ENCODE measurements at places on chromosomes 6 and 20. TPM values are rescaled to one million over a fixed set of nuclear protein-coding genes. Genes with fewer than 3 reads are reported as not detected.

BYSL gene
- 10.5 TPM for total RNA-seq

DNA sequence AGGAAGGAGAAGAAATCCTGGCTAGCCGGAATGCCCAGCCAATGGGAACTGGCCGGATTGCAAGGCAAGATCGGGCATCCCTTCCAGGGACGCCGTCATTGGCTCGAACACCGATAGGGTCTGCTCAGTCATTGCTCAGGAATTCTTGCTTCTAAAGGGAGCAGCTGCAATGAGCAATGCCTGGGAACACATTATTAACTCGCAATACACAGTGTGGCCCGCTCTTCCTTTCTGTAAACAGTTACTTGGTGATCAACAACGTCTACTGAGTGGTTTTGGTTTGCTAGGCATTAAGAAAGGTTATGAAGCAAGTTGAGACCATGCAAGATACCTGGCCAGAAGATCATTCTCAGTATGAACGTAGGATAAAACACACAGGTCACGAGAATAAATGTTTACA lies 165.4 kb upstream of the CITED2 start:
- no peak for DNase-seq

- DNase-seq, result no peak
Measured at GRCh38 chr6:70819646-70820045, 137.2 kb downstream of the B3GAT2 start.

GRCh38 chr6:165204807-165205545 lies 104.4 kb downstream of the C6orf118 start:
- no peak for DNase-seq

DNA sequence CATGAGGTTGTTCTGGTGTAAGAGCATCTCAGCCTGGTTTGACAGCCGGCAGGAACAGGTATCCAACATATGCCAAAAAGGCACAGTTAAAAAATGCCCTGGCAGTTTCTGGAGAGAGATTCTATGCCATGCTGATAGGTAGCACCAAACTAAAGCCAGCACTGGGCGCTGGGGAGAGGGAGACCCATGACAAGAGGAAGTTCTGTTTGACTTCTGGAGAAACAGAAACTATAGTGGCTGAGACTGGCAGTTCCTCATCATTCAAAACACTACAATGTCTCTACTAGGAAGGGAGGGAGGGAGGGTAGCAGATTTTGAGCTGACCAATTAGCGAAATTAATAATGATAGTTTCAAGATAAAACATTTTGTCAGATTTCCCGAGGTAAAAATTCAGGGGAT lies 174.1 kb downstream of the ADAT2 start:
- peak; percentile 29 for DNase-seq

SDCBP2 gene
- 1.3 TPM for total RNA-seq

GRCh38 chr6:47455533-47456209 lies 21.9 kb upstream of the CD2AP start:
- no peak for DNase-seq

DNA sequence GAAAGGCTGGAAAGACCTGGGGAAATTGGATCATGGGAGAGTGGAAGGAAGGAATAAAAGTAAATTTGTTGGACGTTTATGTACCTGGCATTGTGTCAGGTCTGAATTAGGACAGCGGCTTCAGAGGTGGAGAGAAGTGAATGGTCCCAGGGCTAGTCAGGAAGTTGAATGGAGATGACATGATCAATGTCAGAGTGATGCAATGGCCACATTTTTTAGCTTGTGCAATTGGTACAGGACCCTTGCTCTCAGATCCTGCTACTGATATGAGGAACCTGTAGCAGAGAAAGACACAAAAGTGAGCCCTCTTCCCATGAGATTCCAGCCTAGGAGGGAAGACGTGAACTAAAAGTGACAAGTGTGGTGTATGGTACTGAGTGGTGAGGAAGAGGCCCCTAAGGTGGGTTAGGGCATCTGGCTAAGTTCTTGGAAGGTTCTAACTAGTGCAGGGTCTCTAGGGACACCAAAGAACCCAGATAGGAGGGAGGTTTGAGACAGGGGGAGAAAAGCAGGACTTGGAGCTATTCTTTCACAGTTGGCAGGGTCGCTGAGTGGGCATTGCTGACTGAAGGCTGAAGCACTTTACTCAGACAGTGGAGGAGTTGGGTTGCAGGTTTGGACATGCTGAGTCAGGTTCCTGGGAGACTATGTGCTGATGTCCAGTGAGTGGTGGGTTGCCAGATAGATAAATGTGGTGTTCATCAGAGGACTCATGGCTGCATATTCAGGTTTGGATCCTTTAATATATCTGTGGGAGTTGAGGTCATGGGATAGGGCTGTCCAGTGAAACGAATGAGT lies 266.1 kb upstream of the RNF24 start:
- DNase-seq, result no peak
